ENCODE measurements at places on chromosomes 13 and 19. TPM values are rescaled to one million over a fixed set of nuclear protein-coding genes. Genes with fewer than 3 reads are reported as not detected.

GRCh38 chr13:103275722-103276121, 209.5 kb upstream of the SLC10A2 start:
- no peak for DNase-seq

GRCh38 chr19:45889210-45889885, 3.4 kb upstream of the IRF2BP1 start:
- no peak for DNase-seq

GRCh38 chr13:102517959-102518358, 78.8 kb upstream of the TPP2 start:
- DNase-seq = no peak

DNA sequence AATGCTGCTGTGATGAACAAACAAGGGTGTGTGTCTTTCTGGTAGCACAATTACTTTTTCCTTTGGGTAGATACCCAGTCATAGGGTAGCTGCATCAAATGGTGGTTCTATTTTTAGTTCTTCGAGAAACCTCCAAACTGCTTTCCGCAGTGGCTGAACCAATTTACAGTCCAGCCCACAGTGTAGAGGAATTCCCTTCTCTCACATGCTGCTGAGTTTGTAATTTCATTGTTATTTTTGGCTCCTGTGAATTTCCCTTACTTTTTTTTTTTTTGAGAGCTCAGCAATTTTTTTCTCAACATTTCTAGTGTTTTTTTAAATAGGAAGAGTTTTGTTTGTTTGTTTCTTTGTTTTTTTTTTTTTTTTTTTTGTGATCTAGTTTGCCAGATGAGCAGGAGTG, 37.5 kb upstream of the ADGRE1 start:
- DNase-seq = no peak

DNA sequence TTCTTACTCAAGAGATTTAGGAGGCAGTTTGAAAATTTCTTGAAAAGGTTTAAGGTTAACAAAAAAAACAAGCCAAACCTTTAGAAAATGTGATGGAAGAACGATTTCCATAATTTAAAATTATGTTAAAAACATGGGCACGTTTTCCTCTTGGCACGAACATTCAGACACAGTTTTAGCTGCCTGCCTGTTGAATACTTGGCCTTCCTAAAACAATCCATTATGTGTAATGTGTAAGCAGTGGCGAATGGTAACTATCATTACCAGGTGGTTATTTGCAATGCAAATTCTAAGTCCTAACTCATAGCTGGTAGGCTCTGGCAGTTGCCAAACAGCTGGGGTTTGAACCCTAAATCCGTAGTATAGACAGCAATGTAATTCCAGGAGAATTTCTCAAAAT, 1425.7 kb upstream of the SLC10A2 start:
- DNase-seq = no peak

GRCh38 chr19:5927441-5927821, 13.4 kb downstream of the CAPS start:
- no peak for DNase-seq

DNA sequence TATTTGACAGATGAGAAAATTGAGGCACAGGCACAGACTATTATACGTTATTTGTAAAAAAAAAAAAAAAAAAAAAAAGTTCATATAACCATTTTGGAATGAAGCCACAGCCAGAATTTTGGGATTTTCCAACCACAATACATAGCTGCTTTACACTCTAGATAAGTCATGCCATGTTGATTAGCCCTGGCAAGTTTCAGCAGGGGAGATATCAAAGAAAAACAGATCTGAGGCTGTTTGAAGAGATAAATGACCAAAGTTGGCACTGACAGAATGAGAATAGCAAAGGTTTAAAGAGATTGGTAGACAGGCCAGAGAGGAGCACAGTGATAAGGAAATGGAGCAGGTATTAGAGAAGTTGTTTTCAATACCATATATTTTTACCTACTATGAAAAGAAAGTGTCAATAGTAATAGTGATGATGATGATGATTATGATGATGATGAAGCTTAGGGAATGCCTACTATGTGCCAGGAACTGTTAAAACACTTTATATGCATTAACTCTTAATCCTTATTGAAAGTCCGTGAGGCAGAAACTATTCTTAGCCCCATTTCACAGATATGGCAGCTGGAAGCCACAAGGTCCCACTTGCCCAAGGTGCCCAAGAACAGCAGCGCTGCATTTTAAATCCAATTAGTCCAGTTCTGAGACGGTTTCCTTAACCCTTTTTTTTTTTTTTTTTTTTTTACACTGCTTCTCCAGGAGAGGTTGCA, 105.5 kb downstream of the MBNL2 start:
- DNase-seq = no peak

DNA sequence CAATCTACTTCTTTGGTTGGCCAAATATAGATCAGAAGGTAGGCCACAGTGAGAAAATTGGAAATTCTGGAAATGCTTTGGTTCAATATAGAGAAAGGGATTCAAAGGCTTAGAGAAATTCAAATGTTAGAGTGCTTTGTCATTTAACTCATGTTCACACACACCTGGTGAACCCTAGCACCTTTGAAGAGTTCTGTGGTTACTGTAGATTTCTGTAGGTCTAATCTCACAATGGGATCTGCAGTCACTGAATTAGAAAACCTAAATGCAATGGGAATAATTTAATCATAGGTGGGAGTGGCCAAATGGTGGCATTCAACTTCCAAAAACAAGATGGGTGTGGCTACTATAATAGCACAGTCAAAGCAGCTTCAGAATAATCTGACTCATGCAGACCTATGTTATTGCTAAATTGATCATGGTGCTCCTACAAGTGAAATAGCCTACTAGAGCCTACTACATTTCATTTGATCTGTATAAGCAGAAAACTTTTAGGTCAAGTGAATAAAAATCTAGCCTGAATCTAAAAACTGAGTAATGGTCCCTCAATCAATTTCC, 1152.9 kb downstream of the PCDH9 start:
- no peak for DNase-seq

- no peak for DNase-seq
Observed at GRCh38 chr19:15297416-15298224, 34.7 kb downstream of the BRD4 start.

DNA sequence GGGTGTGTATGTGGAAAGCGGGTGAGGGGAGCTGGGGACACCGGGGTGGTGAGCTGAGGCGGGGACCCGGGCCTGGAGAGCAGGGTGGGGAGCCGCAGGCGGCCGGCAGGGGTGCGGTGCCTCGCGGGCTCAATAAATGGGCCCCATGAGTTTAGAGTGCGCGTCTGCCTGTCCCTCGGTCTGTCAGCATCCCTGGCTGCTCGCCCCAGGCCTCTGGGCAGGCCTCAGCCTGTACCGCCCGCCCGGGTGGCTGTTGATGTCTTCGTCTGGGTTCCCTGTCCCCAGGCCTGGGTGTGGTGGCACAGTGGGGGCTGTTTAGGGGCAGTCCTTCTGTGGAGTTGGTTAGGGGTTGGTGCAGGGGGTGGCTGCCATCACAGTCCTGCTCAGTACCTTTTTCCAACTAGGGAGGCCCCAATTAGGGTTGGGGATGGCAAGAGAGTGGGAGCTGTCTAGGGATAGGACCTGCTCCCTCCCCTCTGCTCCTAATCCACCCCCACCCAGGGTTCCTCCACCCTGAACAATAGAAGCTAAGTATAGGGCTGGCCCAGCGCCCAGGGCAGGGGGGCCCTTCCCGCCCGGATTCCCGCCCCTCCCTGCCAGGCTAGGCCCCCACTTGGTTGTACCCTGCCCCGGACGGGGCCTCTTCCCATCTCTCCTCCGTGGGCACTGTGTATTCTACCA, 12.2 kb downstream of the CIC start:
- no peak for DNase-seq

Gene DLEU7
- total RNA-seq = 3.3 TPM

Gene FBXO27
- 6.4 TPM for total RNA-seq

Gene GPR4
- total RNA-seq = 10.5 TPM

Gene PEX11G
- total RNA-seq = 3.8 TPM

Gene RNF225
- not detected for total RNA-seq

Data from lower lobe of right lung (tissue), 2 donors.